ENCODE measurements at places on chromosomes 1 and 21. TPM values are rescaled to one million over a fixed set of nuclear protein-coding genes. Genes with fewer than 3 reads are reported as not detected.

The HSPG2 gene
- 11.6 TPM for total RNA-seq

The KRTCAP2 gene
- 145 TPM for total RNA-seq

The SELP gene
- total RNA-seq: 1.1 TPM

The CYP4A11 gene
- not detected for total RNA-seq

The CHRNB2 gene
- not detected for total RNA-seq

The NUDC gene
- 147 TPM for total RNA-seq

The SLC2A5 gene
- total RNA-seq: not detected

The HUNK gene
- total RNA-seq: 0.42 TPM
